ENCODE measurements at places on chromosomes 6 and 20.

- DNase-seq: no peak
These were observed 28.6 kb downstream of the ORC3 start for GRCh38 chr6:87618531-87618930.

- DNase-seq: no peak
These were observed 450.5 kb downstream of the MAFB start for GRCh38 chr20:40238511-40238910.

GRCh38 chr6:4180652-4181255, 45.4 kb upstream of the ECI2 start:
- no peak for DNase-seq

DNA sequence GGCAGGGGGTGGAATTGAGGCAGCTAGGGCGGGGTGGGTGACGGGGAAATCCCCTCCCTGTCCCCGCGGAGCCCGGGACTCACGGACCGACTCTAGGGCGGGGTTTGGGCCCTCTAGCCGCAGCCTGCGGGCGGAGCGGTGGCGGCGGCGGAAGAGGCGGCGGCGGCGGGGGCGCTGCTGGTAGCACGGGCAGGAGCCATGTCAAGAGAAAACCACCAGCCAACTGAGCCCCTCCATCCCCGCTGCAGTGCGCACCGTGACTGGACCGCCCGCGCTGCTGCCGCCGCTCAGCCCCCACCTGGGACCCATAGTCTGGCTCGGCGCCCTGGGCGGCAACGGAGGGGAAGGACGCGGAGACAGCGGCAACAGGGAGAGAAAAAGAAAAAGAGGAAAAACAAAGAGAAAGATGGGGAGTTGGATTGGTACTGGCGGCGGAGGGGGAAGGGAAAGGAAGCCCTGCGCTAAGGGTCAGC, 1.2 kb upstream of the C6orf62 start:
- DNase-seq: peak; percentile 45

- DNase-seq: no peak
These were observed 214.8 kb upstream of the MOCS1 start for GRCh38 chr6:40148882-40149573.

DNA sequence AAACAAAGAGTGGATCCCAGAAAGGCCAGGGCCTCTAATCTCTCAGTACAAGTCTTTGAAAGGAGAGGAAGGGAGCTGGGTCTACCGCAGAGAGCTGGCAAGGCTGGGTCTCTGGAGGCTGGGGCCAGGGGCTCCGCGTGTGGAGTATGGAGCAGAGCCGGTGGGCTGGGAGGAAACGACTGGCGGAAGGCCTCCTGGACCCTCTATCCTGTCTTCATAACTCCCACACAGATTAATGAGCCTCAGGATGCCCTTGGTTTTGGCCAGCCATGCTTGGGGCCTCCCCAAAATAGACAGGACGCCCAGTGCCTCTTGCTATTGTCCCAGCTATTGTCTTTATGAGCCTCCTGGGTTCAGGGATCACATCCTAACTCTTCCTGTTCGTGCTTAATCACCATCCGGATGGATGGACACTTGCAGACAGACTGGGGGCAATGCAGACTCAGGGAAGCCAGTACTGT, 306.4 kb downstream of the DHX35 start:
- DNase-seq: no peak

- DNase-seq: no peak
These were observed 8.0 kb downstream of the CST3 start for GRCh38 chr20:23629542-23630391.

DNA sequence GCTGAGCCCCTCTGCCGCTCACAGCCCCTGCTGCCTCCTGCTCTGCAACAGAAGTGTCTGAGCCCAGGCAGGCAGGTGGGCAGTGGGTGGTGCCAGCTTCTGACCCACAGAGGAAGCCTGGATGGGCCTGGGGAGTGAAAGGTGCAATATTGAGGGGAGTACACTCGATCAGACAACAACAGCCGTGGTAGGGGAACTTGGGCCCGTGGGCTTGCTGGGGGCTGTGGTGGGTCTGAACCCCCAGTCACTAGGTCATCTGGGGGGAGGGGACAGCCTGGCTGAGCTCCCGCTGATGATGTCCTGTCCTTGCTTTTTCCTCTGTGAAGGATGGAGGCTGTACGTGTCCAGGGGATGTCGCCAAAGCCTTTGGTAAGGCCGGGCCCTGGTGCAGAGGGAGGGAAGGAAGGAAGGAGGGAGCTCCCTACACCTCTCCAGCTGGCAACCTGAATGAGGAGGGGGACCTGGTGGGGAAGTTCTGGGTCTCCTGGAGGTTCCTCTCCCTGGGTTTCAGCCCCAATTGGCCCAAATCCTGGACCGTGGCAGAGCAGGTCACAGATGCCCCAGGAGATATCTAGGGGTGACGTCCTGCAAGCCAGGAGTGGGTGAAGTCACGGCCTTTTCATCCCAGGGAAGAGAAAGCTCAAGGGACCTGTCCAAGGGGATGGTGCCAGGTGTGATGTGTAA, 47.2 kb downstream of the GMPR start:
- no peak for DNase-seq

DNA sequence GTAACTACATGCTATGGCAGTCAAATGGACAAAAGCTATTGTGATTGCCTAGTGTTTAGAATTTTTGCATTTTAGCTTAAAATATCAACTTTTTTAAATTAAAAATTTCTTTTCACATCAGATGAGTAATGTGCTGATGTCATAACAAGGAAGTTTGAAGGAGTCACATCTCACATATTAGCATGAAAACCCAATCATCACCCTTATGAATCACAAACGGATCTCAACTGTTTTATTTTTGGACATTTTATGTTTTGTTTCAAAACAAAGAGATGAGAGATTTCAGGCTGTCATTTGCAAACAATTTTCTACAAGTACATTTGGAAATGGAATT, 53.6 kb upstream of the TRERF1 start:
- no peak for DNase-seq

DNA sequence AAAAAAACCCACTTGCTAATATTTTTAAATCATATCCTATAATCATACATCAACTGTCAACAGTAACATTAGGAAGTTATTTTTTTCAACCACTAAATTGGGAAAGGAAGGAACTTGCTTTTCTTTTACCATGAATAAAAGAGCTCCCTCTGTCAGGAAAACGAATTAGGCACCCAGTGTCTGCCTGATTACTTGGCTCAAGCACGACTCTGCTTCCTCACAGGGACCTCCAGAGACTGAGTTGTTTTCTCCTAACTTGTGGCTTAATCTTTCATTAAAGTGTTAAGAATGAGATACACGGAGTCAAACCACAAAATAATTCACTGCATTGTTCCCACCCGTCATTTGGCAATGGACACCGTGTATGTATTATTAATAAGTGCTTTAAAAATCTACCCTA, 1405.1 kb upstream of the EYS start:
- DNase-seq: no peak

GRCh38 chr20:313402-313801, 11.9 kb upstream of the SOX12 start:
- DNase-seq: no peak

DNA sequence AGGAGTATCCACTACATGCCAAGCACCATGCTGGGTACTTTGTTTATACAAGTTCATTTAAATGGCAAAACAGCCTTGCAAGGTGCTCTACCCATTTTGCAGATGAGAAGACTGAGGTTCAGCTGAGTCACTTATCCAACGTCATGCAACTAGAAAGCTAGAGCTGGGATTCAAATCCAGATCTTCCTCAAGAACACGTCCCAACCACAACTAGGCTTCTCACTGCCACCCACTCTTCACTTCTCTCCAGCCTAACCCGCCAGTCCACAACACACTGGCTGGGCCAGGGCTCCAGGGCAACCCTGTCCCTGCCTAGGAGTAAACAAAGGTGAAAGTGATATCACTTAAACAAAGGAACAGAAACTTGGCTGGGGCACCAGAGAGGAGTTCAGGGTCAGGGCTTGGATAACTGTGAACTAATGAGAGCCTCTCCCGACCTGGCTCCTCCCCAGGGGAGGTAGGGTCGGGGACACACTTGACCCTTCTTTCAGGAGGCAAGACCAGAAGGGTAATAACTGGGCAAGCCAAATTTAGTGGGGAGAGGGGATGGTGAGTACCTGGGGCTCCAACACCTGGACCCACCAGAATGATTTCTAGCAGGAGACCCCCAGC, 7.9 kb downstream of the SDC4 start:
- no peak for DNase-seq

GRCh38 chr20:16407251-16408067, 165.8 kb downstream of the KIF16B start:
- no peak for DNase-seq

DNA sequence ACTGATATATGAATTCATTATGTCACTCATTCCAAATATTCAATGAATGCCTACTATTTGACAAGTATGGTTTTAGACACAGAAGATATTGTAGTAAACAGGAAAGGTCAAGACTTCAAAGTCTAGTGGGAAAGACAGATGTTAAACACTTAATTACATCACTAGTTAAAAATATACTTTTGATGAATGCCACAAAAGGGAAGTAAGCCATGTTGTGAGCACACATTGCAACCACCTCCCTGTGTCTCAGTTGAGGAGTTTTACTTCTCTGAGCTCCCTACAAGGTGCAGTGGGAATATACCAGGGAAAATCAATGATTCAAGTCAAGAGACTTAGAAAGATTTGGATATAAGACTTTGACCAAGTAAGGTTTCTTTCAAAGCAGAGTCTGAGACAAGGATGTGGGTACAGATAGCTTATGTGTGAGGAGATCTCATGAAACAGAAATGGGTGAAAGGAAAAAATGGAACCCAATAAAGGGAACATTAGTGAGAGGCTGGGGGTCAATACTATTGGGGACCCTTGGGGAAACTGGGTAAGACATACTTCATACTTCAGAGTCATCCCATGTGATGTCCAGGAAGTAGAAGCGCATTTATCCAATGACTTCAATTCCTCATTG, 503.7 kb downstream of the KIF16B start:
- DNase-seq: no peak

DNA sequence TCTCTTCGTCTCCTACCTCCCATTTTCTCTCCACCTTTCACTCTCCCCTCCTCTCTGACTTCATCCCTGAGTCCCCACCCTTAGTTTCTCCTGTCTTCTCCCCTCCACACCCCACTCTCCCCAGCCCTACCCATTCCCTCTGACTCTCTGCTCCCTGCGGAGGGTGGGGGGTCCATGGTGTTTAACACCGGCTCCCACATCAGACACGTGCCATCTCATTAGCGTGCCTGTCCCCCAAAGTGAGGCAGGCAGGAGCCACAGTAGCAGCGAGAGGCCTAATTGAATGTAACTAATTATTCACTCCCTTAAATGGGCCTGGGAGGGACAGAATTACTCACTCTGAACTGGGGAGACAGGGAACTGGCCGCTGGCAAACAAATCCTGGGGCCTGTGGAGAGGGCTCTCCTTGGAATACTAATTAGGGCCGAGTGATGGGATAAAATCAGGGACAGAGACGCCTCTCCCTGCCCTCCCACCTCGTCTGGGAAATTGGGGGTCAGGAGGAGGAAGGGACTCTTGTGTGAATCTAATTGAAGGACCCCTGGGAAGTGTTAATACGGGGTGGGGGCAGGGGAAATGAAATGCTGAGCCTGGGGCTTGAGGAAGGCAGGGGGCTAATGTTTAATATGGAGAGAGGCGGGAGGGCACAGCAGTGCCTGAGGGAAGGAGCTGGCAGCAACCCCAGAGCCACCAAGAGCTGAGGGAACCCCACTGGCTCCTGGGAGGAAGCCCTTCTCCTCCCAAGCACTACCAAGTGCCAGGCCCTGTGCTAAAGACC, 17.9 kb downstream of the CD40 start:
- no peak for DNase-seq

GRCh38 chr20:58552366-58552934, 37.3 kb upstream of the APCDD1L start:
- DNase-seq: no peak

GRCh38 chr20:60066438-60066823, 108.2 kb downstream of the CDH26 start:
- no peak for DNase-seq

GRCh38 chr6:81376745-81377144, 375.7 kb downstream of the TENT5A start:
- DNase-seq: no peak

DNA sequence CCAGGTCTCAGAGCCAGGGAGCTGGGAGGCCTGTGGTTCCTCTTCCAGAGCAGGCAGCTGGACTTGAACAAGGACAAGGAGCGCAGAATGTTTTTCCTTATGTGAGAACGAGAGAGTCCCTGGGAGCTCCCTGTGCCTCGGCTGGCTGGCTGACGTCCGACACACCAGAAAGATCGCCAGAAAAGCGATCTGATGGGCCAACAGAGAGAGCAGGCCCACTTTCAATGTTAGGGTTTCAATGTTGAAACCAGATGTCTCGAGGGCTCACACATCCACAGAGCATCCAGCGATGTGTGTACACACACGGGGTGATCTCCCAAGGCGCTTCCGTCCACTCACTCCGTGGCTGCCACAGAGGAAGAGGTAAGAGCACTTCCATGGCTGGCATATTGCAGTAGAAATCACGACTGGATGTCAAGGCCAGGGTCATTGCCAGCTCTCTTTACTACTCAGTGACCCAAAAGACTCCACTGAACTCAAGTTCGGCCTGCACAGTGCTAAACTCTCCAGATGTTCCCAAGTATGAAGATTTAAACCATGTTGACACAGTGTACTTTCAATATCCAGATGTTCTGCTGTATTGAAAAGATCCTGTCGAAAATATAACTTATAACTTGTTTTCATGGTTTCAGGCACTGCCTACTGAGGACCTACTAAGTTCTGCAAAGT, 70.8 kb upstream of the FOXC1 start:
- no peak for DNase-seq

DNA sequence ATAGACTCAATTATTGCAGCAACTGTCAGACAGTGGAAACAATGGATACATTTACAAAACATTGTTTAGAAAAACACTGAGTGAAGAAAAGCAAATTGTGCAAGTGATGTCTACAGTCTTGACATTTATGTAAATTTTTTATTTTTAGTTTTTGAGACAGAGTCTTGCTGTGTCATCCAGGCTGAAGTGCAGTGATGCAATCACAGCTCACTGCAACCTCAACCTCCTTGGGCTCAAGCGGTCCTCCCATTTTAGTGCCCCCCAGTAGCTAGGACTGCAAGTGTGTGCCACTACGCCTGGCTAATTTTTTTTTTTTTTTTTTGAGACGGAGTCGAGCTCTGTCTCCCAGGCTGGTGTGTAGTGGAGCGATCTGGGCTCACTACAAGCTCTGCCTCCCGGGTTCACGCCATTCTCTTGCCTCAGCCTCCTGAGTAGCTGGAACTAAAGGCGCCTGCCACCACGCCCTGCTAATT, 9.7 kb downstream of the CNBD2 start:
- DNase-seq: no peak

DNA sequence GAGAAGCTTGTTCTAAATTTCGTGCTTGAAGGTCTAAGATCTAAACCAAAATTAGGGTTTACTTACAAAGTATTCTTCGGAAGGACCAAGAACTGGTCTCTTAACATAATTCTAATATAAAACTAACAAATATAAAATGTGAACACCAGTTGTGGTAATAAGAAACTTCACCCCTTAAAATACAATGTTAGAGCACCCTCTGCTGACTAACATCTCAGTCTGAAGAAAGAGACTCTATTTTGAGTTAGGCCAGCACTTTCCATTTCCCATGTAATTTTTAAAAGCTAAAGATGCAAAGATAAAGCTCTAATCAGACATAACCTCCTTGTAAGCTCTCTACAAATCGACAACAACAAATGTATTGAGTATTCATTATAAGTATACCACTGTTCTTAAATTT, 24.6 kb downstream of the ATG5 start:
- DNase-seq: no peak
